ENCODE measurements at places on chromosomes 4 and X.

DNA sequence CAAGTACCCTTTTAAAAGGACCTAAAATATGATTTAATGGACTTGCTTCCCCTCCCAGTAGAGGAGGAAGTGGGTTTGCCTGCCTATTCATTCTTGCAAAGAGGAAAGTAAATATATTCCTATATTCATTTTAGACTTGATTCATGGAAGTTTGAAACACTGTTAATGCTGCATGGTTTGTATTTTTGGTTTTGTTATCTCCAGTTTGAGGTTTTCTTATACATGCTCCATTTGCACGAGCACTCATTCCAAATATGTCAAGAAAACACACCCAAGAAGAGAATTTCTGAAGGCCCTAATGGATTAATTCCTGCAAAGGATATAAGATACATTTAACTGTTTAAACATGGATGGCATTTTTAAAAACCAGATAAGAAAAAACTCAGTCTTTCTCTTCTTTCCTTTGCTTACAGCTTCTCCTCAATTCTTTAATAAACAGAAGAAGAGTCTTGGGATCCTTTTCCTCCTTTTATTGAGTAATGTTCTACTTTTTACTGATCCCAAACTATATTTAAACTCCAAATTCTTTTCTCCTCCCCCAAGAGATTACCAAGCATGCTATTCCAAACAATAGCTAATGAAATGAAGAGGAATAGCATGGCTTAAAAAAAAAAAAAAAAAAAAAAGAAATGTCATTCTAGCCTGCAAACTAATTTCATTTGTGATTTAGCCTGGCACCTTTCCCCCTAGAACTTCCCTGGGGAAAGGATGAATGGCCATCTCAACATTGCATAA is 54.6 kb upstream of the LDB2 start:
- DNase-seq, result no peak

- DNase-seq, result no peak
Measured at GRCh38 chrX:14883826-14884225, 10.6 kb downstream of the MOSPD2 start.

DNA sequence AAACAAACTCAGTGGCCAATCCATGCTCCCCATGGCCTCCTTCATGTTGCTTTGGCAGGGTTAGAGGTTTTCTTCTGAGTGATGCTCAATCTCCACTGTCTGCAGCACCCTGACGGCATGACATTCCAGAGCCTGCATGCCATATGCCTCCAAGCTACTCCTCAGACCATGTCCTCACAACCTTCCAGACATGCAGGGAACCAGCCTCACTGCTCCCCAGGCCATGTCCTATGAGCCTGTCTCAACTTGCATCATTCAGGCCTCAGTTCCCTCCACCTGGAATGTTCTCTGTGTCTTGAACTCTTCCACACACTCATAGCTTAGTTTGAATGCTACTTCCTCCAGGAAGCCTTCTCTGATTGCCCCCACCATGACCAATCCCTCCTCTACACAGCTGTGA is 18.8 kb downstream of the PROM1 start:
- no peak for DNase-seq

GRCh38 chrX:52988985-52989917 is 30.9 kb upstream of the FAM156A start:
- DNase-seq, result no peak

- no peak for DNase-seq
Measured at GRCh38 chr4:136471051-136471450, 1061.2 kb downstream of the PCDH18 start.

GRCh38 chr4:46016306-46016705 is 107.5 kb downstream of the GABRG1 start:
- DNase-seq, result no peak

GRCh38 chr4:82785611-82786400 is 12.8 kb downstream of the SCD5 start:
- no peak for DNase-seq

DNA sequence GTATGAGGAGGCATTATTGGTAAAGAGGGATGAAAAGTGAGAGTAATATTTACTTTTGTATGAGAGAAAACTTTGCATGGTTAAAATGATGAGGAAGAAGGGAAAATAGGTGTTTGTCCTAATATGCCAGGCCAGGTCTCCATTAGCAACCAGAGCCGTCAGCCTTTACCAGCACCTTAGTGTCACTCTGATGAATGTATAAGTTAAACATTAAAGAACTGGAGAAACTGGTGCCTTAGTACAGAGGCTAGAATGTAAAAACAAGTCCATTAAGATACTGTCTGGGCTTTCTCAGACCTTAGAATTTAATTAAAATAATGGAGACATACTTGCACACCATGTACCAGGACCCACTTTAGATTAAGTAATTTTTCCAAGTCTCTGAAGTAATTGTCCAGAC is 222.3 kb downstream of the FAM47A start:
- DNase-seq, result no peak

GRCh38 chr4:1402021-1402515 is 4.2 kb downstream of the NKX1-1 start:
- no peak for DNase-seq

- DNase-seq, result no peak
Measured at GRCh38 chr4:15186149-15186548, 183.9 kb downstream of the CPEB2 start.

- DNase-seq, result no peak
Measured at GRCh38 chr4:128768373-128768996, 41.0 kb upstream of the JADE1 start.

GRCh38 chrX:38893441-38893840 is 92.2 kb downstream of the MID1IP1 start:
- no peak for DNase-seq

DNA sequence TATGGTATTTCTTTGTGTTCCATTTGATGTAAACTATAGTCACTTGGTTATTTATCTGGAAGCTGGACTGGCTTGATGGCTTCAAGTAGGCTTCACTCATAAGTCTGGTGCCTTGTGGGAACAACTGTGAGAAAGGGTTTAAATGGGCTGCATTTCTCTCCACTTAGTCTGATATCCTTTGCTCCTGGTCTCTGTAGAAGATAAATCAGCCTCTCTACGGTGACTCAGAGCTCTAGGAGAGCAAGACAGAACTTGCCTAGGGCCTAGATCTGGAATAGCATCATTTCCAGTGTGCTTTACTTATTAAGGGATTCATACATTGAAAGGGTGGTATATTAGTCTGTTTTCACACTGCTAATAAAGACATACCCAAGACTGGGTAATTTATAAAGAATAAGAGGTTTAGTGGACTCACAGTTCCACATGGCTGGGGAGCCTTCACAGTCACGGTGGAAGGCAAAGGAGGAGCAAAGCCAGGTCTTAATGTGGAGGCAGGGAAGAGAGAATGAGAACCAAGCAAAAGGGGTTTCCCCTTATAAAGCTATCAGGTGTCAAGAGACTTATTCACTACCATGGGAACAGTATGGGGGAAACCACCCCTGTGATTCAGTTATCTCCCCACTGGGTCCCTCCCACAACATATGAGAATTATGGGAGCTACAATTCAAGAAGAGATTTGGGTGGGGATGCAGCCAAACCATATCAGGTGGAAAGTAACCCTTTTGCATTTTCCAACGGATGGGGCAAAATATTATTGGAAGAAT is 1746.4 kb upstream of the PCDH7 start:
- DNase-seq, result no peak

- no peak for DNase-seq
Measured at GRCh38 chr4:32037399-32037798, 1317.2 kb downstream of the PCDH7 start.

DNA sequence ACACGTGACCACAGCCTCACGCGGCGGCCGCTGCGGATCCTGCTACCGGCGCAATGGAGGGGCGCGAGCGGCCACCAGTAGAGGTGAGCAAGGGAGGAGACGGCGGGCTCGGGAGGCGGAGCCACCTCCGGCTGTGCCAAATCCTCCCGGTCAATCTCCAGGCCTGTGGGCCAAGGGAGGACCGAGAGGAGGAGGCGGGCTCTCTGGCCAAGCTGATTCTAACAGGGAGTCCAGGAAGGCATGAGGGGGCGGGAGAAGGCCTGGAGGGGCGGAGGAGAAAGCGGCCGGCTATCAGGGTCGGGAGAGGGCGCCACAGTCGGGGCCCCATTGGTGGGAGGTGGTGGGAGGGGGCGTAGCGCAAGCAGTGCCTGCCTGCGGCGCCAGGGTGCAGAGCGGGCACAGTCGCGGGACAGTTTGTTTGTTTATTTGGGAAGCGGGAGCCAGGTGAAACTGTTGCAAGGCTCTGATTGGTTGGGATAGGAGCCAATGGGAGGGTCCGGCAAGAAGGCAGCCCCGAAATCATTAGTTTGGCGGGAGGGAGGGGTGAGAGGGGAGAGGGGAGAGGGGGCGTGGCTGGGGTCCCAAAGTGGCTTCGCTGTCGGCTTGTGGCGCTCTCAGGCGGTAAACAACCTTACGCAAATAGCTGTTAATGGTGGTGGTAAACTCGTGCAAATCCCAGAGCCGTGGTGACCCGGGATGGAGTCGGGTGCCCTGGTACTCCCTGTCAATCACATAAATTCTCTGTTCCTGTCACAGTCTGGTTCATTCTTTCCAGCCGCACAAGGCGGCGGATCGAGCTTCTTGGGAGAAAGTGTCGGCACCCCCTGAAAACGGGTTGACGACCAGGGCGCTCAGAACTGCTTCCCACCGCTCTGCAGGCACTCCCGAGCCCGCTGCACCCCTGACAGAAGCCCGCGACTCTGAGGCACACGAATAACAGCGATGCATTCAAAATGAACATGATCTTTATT is at the start of gene IRS4:
Gene IRS4, minus strand, starts transcription at position 55 of the 971 bp plus-strand sequence.
- no peak for DNase-seq
